ENCODE measurements at places on chromosomes 16 and 17.

- peak; percentile 17 for DNase-seq
These were observed 40.3 kb upstream of the DDX52 start for GRCh38 chr17:37683454-37683984.

DNA sequence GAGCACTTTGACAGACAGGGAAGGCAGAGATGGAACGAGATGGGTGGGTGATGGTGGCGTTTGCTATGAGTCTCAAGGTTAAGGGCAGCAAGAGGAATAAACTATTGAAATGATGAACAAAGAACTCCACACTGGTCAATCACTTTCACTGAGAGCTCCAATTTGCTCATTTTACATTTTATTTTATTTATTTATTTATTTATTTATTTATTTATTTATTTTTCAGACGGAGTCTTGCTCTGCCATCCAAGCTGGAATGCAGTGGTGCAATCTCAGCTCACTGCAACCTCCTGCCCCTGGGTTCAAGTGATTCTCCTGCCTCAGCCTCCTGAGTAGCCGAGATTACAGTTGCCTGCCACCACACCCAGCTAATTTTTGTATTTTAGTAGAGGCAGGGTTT is 669.1 kb downstream of the HS3ST4 start:
- DNase-seq = no peak

DNA sequence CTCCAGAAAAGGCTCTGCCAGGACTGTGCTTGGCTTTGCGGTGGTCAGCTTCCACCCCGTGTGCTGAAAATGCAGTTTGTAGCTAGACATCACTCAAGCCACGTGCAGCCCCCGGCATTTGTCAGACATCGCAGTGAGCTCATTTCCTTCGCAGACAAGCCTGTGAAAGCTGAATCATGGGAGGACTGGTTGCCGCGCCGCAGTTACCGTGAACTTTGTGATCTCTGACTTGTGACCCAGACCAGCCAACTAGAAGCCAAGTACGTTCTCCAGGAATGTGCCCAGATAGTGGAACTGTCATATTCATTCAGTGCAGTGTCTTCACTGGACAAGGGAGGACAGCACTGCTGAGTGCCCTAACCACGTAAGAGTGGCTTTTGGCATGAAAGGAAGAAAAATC is 58.1 kb downstream of the NDE1 start:
- DNase-seq = no peak

GRCh38 chr16:31508706-31509195 is 560 bp upstream of the RUSF1 start:
- DNase-seq = no peak

DNA sequence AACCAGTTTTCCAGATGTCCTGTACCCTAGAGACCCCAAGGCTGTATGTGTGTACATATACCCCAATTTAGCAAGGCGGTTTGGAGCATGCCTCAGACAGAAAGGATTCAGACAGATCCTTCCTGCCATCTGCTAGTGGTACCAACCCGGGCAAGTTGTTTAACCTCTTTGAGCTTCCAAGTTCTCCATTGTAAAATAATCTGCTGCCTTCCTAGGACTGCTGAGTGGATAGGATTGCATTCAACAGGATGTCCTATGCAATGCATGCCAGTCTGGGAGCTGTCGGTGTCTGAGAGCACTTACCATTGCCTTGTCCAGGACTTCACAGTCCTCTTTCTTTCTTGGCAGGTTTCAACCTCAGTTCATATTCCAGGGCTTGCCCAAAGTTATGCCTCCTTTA is 1.9 kb downstream of the CDH13 start:
- DNase-seq = no peak

DNA sequence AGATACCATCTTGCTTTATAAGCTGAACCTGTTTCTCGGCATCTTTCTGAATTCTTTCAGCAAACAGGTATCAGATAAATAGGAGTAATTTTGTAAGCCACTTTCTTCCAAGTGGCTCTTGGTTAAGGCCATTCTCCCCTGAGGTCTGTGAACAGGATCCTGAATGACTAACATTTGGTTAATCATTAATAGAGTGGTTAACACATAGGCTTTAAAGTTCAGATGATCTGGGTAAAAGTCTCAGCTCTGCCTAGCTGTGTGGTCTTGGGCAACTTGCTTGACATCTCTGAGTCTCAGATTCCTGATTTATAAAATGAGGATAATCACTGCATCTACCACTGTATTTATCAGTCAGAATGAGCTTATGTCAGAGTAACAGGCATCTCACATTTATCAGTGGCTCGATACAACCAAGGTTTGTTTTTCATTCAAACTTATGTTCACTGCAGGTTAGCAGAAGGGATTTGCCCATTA is 44.4 kb upstream of the ANKFN1 start:
- no peak for DNase-seq

Measured in naive thymus-derived CD4-positive, alpha-beta T cell (primary cell).